ENCODE measurements at places on chromosomes 6 and 20. TPM values are rescaled to one million over a fixed set of nuclear protein-coding genes. Genes with fewer than 3 reads are reported as not detected.
A peak's percentile ranks its signal among the peaks of the same experiment; 100 is the strongest.

BPIFB2 gene
- not detected for total RNA-seq

- DNase-seq, result no peak
Observed at GRCh38 chr6:137736048-137736818, 130.8 kb upstream of the TNFAIP3 start.

DNA sequence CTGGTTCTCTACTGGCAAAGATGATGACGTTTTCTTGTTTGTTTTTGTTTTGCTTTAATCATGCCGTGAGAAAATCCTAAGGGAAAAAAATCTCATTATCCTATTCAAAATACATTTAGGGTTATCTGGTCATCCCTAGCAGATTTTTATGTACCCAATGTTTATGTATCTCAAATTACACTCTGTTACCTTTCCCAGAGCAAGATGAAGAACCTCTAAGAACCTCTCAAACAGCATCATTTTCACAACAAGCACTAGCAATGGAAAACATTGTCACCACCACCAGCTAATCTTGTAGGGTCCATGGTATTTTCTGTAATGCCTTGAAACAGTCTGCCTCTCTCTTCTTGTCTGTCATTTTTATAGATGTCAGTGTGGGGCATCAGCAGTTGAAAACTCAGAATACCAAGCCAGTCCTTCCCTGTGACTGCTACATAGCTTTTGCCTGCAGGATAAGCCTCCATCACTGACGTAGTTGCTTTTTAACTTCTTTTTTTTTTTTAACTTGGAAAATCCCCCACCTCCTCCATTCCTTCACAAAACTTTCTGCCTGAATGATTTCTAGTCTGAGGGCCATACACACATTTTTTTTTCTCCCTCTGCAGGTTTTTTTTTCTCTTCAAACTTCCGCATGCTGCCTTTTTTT is 2.4 kb upstream of the SNAP25 start:
- DNase-seq, result peak; percentile 82

DNA sequence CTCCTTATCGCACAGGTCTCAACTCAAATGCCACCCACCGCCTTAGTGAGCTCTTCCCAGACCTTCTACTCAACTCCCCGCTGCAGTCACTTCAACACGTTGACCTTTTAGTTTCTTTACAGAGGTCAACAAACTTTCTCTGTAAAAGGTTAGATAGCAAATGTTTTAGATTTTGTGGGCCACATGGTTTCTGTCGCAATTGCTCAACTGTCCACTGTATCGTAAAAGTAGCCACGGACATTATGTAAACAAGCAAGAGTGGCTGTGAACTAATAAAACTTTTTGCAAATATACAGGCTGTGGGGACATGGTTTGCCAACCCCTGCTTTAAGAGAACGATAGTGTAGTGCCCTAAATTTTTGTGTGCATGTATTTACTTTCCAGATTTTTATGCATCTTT is 247.6 kb upstream of the TSHZ2 start:
- peak; percentile 33 for DNase-seq

DNA sequence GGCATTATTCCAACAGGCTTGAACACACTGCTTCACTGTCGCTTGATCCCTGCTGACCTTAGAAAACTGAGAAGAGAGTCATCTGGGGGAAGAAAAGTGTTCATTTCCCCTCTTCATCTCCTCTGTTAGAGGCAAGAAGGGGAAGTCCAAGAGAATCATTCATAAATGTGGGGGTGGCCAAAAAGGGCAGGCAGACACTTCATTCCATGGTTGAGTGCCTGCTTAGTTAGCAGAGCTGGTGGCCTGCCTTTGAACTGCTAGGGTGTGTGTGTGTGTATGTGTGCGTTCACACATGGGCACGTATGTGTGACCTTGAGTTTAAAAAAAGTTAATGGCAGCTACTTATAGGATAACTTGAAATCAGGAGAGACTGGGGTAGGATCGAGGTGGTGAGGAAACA is 39.4 kb upstream of the RFPL4B start:
- no peak for DNase-seq

HM13 gene
- 244 TPM for total RNA-seq

DNA sequence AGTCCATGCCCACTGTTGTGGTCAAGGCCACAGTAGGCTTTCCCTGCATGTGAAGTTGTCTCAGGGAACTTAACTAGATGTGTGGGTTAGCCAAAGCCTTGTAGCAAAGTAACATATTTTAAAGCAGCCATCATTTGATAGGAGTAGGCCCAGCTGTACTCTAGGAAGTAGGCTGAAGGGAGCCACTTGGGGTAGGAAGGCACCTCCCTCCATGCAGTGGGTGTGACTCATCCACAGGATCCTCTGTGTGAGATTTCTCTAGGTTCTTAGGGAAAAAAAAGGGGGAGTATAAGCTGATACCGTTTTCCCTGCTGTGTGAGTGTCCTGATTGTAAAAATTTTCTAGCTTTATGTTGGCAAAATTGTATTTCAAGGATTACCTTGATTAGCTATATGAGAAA is 44.7 kb downstream of the VAPB start:
- DNase-seq, result peak; percentile 87

DNA sequence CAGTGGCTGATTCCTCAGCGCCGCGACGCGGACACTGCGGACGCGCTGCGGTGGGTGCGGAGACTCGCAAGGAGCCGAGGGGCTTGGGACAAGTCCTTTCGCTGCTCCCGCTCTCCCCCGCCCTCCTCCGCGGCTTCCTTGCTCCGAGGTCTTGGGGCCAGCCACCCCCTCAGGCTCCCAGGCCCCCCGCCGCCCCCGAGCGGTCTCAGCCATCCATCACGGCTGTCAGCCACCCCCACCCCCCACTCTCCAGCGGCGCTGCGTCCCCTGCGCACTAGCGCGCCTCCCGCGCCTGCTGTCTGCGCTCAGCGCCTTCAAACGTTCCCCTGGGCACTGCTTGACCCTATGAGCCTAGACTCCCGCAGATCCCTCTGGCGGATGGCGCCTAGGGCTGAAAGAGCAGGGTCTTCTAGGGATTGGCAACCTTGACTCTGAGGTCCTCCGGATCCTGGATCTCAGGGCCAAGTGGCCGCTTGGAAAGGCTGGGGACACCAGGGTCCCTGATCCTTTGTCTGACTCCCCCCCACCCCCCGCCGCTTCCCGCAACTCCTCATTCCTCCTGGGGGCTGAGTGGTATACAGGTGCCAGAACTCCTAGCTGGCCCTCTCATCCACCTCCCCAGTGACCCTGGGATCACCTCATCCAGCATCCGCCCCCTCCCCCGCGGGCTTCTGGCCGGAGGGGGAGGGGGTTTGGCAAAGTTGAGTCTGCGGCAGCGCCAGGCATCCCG is 1.4 kb downstream of the SLC12A5 start:
- DNase-seq, result no peak

GRCh38 chr20:43040427-43040826 is 149.3 kb downstream of the PTPRT start:
- DNase-seq, result peak; percentile 20

DNA sequence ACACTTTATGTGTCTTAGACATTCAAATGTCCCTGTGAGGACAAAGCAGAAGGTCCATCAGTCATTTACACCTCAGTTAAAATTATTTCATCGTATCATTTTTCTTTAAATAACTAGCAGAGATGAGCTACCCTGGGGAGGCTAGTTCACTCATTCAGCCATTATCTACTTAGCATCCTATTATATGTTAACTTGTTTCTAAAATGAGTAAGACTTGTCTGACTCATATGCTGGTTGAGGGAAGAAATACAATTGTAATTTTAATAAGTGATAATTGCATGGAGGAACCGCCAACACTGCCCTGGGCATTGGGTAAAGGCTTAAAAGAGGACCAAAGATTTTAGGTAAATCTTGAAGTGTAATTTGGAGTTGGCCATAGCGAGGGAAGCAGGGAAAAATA is 12.4 kb upstream of the PTPRK start:
- peak; percentile 71 for DNase-seq

- DNase-seq, result peak; percentile 75
Observed at GRCh38 chr6:55276745-55277530, 50.3 kb upstream of the GFRAL start.

DNA sequence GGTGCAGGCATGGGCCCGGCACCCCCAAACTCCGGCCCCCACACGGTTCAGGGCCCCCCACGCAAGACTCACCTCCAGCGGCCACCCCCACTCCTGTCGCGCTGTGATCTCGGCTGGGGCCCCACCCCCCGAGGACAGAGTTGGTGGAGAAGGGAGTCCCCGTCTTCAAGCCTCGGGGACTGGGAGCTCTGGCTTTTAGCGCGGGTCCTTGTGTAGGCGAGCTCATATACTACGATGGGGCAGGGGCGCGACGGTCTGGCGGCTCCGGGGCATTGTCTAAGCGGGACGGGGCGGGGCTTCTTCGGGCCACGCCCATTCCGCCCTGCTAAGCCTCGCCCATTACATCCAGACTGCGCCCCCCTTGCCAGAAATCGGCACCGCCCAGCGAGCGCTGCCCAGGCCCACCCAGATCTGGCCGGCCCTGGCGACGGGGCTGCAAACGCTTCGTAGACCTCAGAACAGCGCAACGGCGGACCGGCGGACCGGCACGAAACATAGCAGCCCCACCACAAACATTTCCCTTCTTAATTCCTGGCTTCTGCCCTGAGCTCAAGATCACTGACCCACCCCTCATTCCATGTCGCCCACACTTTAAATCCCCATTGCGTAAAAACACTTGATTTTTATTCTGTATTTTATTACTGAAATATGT is 1.0 kb upstream of the DDAH2 start:
- peak; percentile 89 for DNase-seq

GRCh38 chr6:84411060-84411629 is 183.7 kb upstream of the CEP162 start:
- peak; percentile 40 for DNase-seq

ISM1 gene
- not detected for total RNA-seq

THBS2 gene
- 164 TPM for total RNA-seq

- peak; percentile 91 for DNase-seq
Observed at GRCh38 chr6:112802144-112802543, 455.0 kb downstream of the RFPL4B start.

GRCh38 chr6:38481851-38482250 is 157.9 kb downstream of the BTBD9 start:
- no peak for DNase-seq

GRCh38 chr6:20464041-20464440 is 62.4 kb downstream of the E2F3 start:
- no peak for DNase-seq

DNA sequence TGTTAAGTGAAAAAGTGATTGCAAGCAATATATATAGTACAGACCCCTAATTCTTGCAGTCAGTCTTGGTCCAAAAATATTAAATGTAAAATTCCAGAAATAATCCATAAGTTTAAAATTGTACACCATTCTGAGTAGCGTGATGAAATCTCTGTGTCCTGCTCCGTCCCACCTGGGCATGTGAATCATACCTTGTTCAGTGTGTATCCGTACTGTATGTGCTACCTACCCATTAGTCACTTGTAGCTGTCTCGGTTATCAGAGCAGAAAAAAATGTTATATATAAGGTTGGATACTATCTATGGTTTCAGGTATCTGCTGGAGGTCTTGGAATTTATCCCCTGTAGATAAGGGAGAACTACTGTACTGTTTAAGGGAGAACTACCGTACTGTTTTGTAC is 16.3 kb downstream of the IRAK1BP1 start:
- no peak for DNase-seq

TCF21 gene
- total RNA-seq, result 0.07 TPM

DNA sequence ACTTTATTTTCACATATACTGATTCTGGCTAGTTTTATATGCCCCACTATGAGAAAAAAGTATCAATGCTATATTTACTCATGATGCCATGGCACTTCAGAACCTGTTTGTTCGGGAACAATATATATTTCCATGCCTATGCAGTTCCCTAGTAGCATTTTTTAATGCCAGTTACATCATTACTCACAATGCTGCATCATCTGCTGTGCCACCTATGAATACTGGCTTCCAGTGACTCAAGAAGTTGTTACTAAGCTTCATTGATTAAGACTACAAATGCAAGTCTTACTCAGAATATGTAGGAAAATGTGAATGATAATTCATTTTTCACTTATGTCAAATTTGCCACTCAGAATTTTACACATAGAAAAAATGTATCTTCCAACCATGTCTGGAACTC is 97.9 kb downstream of the MAFB start:
- DNase-seq, result no peak

GRCh38 chr20:48283470-48284110 is 498.3 kb upstream of the SULF2 start:
- DNase-seq, result peak; percentile 97

SLC4A11 gene
- 1.2 TPM for total RNA-seq

IPCEF1 gene
- 1.6 TPM for total RNA-seq

GRCh38 chr6:87905101-87905641 is 142.5 kb upstream of the SPACA1 start:
- no peak for DNase-seq

GRCh38 chr20:56299362-56299761 is 50.8 kb downstream of the MC3R start:
- DNase-seq, result no peak

Measured in M059J (cell line).